ENCODE measurements at places on chromosomes 4 and X.
A peak's percentile ranks its signal among the peaks of the same experiment; 100 is the strongest.

- no peak for DNase-seq
Measured at GRCh38 chr4:114136069-114136468, 156.6 kb upstream of the ARSJ start.

GRCh38 chr4:99848591-99849001 is 32.0 kb downstream of the DAPP1 start:
- no peak for DNase-seq

- no peak for DNase-seq
Measured at GRCh38 chr4:170682558-170683294, 593.0 kb upstream of the AADAT start.

DNA sequence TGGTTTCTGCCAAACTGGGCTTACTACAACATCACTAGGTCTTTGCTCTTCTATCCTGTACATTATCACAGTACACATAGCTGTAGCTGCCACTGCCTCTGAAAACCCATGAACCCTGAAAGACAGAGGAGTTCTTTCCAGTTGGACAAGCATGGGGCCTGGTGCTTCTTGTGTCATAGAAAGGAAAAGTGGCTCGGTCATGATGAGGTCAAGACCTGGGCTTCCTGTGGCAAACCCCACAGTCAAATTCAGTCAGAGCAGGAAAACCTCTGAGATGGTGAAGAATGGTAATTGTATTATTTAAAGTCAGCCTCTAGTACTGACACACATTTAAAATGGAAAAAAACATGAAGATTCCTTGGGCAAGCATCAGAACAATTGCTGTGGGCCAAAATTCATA is 133.3 kb upstream of the PRPS2 start:
- DNase-seq = no peak

DNA sequence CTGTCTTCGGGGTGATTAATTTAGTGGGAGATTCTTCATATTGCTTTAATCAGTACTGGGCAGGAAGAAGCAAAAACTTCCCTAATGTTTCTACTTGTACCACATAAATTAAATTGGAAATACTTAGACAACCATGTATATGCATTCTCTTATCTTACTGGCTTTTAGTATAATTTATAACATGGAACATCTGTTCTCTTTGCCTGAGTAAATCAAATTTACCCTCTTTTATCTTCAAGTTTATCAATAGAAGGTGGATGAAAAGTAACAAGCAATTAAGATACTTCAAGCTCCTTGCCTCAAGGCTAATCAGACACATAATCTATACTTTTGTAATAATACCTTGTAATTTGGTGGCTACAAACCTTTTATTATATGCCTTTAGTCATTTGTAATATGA is 274.4 kb upstream of the ARX start:
- no peak for DNase-seq

GRCh38 chr4:141469392-141469791 is 167.0 kb upstream of the IL15 start:
- no peak for DNase-seq

- DNase-seq = peak; percentile 59
Measured at GRCh38 chr4:185640811-185641675, 105.7 kb upstream of the PDLIM3 start.

GRCh38 chr4:152944666-152945320 is 8.7 kb downstream of the FHDC1 start:
- DNase-seq = no peak

GRCh38 chrX:110667706-110668105 is 127.9 kb downstream of the CHRDL1 start:
- no peak for DNase-seq

- no peak for DNase-seq
Measured at GRCh38 chrX:53918702-53919101, 125.6 kb downstream of the PHF8 start.

GRCh38 chrX:117910216-117910615 is 206.4 kb downstream of the KLHL13 start:
- no peak for DNase-seq

DNA sequence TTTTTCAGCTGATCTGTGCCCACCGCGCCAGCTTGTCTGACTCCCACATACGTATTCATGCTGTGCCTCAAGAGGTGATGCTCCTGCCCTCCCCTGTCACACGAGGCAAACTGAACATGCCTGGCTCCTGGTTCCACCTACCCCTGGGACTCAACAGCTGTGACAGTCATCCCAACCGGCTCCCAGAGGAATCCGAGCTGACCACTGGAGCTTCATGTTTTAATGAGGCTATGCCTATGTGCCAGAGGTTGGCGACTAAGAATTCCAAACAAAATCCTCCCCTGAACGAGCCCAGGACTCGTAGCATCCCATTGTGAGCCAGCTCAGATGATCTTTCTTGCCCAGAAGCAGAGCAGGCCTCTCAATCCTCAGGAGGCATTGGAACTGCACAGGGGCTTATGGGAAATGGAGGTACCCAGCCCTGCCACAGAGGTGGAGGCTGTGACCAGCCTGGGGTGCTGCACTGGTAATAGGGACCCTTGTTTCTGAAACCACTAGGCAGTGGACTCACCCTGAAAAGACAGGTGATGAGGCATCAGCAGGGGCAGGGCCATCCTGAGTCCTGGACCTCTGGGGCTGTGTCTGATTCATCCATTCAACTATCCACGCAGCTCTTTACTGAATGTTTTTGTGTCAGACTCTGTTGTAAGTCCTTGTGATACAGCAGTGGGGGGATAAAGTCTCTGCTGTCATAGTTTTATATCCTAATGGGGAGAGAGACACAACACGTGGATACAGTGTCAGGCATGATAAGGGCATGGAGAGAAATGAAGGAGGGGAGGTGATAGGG is 325.0 kb downstream of the EVC2 start:
- DNase-seq = no peak

- no peak for DNase-seq
Measured at GRCh38 chr4:160880180-160880579, 1283.6 kb downstream of the FSTL5 start.

DNA sequence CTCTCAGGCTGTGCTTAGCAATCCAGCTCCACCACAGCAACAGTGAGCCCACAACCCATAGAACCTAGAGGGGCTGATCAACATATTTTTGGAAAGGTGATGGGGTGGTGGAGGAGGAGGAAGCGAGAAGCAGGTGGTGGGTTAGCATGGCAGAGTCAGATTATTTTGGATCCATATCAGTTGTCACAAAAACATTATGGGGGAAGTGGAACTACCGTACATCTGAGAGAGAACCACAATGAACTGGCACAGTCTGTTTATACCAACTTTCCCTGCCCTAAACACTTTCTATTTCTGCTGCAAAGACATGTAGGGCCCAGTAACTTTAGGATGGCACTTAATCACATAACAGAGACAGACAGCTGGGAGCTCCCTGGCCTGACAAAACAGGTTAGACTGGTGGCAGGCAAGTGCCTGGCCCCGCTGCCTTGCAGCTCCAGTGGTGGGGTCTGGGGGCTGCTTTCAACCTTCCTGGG is 4.3 kb downstream of the SLC9A7 start:
- no peak for DNase-seq

- DNase-seq = no peak
Measured at GRCh38 chr4:54231768-54232688, 2.9 kb downstream of the PDGFRA start.

- no peak for DNase-seq
Measured at GRCh38 chr4:96639932-96640331, 800.0 kb downstream of the PDHA2 start.

GRCh38 chrX:39296472-39296871 is 495.2 kb downstream of the MID1IP1 start:
- no peak for DNase-seq

DNA sequence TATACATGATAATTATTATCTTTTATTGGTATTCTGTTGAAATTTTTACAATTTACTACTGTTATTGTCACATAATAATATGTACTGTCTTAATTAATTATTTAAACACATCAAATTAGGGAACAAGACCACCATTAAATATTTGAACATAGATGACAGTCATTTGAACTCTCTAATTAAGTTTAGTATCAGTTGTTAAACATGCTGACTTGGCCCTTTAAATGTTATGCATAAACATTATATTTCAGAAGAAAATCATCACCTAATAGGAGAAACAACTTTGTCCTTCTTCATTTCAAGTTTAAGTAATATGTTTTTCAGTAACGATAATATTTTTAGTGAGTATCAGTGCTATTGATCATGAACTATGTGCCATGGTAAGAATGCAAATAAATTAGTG is 623.5 kb upstream of the GNPDA2 start:
- DNase-seq = no peak

GRCh38 chrX:101693476-101693875 is 33.8 kb upstream of the ARMCX2 start:
- no peak for DNase-seq

- DNase-seq = no peak
Measured at GRCh38 chrX:15114743-15115566, 154.9 kb downstream of the ASB9 start.

DNA sequence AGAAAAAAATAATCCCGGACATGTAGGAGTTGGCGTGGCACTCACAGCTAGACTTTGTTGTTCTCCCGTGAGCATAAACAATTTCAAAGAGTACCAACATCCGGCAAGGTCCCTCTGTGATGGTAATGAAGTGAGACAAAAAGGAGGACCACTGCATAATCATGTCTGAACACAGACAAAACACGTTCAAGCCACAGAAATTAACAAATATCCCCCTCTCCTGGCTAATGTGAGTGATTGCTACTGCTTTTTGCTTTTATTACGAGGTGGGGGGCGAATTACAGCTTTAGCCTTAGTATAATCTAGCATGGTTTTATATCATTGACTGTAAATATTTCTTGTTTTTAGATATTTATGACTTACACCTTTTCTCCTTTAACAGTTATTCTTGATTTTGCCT is 118.5 kb downstream of the PLS3 start:
- no peak for DNase-seq

- no peak for DNase-seq
Measured at GRCh38 chr4:38837849-38838248, 18.8 kb downstream of the TLR6 start.

GRCh38 chr4:155735496-155735895 is 23.3 kb upstream of the GUCY1B1 start:
- no peak for DNase-seq

- DNase-seq = no peak
Measured at GRCh38 chrX:133190877-133191738, 27.0 kb downstream of the TFDP3 start.

DNA sequence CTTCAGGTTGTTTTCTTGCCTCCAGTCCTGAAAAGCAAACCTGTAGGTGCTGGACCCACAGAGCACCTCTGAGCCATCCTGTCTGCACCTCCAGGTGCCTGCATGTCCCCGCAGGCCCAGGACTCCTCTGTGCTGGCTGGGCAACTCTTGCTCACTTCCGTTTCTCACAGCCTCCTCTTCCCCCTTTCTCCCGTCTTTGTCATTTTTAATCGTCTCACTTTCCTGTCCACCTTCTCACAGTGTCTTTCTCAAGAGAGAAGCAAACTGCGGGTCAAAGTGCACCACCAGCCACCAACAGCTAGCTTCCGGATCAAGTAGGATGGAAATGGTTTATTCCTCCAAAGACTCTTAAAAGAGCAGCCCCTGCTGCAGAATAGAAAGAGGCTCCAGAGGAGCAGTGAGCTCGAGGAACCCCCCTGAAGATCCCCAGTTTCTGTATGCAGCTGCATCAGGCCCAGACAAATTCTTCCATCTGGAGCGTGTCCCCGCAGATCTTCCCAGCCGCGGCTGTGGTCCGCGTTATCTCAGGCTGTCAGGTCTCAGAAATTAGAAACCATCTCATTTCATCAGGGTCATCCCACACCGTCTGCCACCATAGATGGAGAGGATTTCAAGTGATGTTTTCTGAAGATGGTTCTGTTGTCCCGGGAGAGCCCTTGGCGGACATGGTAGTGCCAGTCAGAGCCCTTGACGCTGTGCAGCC is 87.7 kb downstream of the FHDC1 start:
- no peak for DNase-seq

DNA sequence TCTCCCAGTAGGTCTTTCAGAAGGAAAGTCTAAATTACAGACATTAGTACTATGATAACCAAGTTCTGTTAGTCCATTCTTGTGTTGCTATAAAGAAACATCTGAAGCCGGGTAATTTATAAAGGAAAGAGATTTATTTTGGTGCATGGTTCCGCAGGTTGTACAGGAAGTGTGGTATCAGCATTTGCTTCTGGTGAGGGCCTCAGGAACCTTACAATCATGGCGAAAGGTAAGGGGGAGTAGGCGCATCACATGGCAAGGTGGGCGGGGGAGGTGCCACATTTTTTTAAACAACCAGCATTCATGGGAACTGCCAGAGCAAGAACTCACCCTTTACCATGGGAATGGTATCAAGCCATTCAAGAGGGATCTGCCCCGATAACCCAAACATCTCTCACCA is 26.2 kb upstream of the USP46 start:
- no peak for DNase-seq

- no peak for DNase-seq
Measured at GRCh38 chr4:46839128-46839527, 69.9 kb downstream of the COX7B2 start.

DNA sequence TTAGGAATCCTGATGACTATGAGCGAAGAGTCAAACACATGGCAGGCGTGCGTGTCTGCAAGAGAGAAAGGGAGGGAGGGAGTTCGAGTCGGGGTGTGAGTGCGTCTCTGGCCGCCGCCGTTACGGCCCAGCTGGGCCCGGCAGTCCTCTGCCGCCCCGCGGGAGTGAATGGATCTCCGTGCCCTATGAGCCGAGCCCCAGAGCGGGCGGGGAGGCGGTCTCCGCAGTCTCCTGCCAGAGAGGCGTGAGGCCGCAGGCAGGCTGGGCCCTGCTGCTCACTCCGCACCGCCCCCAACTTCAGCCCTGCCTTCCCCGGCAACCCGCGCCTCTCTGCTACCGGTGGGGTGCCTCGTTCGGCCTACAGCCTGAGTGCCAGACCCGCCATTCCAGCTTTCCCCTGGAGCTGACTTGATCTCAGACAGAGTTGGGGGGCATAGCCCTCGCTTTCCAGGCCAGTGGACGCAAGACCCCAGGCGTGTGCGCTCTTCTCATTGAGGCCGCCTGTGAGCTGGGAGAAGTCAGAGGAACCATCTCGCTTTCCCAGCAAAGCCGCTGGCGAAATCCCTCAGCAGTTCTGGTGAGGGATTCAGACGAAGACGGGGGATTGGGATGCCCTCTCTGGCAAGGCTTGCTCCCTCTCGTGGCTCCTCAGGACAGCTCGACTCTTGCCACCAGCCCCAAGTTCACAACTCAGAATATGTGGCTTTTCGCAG is 1.4 kb downstream of the SLC16A2 start:
- peak; percentile 59 for DNase-seq

DNA sequence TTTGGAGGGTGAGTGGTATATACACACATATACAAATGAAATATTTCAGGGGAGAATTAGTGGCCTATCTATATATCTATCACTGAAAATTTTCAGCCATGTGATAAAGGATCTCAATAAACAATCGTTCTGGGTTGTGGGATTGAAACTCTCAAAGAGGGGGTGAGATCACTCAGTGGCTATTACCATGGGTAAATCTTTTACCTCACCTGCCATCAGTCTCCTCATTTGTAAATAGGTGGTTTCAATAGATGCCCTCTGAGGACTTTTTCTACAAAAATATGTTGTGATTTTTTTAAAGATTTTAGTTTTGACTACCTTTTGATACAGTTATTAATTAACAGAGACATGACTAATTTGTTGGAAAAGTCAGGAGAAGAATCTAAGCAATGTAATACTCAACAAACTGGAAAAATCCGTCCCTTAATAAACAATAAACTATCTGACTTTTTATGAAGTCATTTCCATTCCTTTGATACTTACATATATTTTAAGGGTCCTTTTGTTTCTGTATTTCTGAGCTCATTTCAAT is 192.8 kb downstream of the MAD2L1 start:
- no peak for DNase-seq

All from WERI-Rb-1 (cell line).